ENCODE measurements at places on chromosomes 3 and 15.

DNA sequence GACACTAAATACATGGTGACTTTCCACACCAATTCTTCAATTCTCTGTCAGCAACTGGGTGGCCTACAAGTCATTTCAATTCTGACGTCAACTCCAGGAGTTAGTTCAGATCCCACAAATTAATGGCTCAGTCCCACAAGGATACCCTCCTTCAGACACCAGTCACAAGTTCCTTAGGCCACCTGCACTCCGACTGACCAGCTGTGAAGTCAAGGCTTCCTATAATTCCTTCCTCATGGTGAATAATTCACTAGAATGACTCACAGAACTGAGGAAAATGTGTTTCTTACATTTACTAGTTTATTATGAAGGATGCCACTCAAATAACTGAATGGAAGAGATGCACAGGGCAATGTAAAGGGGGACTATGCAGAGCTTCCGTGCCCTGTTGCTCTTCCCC lies 6.3 kb upstream of the PIAS1 start:
- DNase-seq, result no peak

- no peak for DNase-seq
Observed at GRCh38 chr3:41716471-41716870, 245.4 kb downstream of the ULK4 start.

- no peak for DNase-seq
Observed at GRCh38 chr15:25741256-25741580, 121.9 kb downstream of the ATP10A start.

DNA sequence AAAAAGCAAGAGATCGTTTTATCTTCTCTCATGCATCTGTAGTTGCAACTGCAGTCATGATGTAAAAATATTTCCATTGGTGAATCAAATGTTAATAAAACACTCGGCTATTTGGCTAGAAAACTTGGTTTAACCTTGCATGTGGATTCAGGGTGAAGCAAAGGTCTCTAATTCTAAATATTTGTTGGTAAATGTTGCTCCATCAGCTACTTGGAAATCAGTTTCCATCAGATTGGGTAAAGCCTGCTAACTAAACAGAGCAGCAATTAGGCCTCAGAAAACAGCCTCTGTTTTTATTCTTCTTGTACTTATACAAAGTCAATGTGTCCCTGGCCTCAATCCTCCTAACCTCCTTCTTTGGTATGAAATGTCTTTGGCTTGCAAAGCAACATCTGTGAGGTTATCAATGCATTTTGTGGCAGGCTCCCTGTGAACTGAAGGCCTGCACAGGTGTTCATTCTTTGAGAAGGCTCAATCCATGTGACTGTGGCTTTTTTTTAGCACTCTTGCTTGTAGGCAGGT lies 312.3 kb downstream of the WDR72 start:
- DNase-seq, result no peak

DNA sequence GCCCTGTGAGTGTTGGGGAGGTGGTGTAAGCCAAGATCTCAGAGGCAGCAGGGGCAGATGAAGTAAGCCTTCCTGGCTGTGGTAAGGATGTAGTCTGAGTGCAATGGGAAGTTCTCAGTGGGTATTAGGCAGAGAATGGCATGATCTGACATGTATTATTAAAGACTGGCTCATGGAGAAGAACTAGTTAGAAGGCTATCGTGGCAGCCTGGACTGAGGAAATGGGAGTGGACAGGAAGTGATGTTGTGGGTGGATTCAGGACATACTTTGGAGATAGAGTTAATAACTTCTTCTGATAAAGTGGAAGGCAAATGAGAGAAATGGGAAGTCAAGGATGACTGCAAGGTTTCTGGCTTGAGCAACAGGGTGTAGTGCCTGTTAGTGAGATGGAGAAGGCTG lies 250.9 kb upstream of the CFAP20DC start:
- DNase-seq, result no peak

- no peak for DNase-seq
Observed at GRCh38 chr15:50231761-50232160, 33.8 kb downstream of the HDC start.

GRCh38 chr3:159904911-159905310 lies 83.7 kb upstream of the IL12A start:
- no peak for DNase-seq

- DNase-seq, result peak; percentile 74
Observed at GRCh38 chr3:57164657-57165573, at the start of gene IL17RD. TSS of gene IL17RD (minus strand) at chr3:57165353. CDS start at chr3:57165286, 67 bp downstream.

DNA sequence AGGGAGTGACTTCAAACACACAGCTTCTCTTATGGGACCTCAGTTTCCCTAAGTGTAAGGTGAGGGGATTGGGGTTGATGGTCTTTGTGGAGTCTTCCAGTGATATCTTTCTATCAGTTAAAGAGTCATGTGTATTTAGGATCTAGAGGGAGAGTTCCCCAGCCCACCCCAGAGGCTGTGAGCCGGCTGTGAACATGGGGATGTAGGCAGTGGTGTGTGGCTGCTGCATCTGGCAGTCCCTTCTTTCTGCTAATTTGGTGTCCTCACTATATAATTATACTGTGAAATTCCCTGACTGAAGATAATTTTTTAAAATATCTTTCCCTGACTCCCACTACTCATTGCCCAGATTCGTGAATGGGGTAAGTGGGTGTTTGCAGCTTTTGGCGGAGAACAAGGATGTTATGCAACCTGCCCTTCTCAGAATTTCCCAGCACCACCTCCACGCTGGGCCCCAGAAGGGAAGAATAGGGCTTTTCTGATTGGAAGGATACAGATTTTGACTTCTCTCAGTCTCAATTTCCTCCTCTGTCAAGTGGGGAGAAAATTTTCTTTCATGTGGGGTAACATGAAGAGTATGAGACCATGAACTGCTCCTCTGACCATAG lies 79.0 kb upstream of the RASGRF1 start:
- no peak for DNase-seq

GRCh38 chr3:134552784-134553183 lies 66.9 kb downstream of the CEP63 start:
- no peak for DNase-seq

- peak; percentile 30 for DNase-seq
Observed at GRCh38 chr3:174125267-174125824, 727.8 kb downstream of the NLGN1 start.

DNA sequence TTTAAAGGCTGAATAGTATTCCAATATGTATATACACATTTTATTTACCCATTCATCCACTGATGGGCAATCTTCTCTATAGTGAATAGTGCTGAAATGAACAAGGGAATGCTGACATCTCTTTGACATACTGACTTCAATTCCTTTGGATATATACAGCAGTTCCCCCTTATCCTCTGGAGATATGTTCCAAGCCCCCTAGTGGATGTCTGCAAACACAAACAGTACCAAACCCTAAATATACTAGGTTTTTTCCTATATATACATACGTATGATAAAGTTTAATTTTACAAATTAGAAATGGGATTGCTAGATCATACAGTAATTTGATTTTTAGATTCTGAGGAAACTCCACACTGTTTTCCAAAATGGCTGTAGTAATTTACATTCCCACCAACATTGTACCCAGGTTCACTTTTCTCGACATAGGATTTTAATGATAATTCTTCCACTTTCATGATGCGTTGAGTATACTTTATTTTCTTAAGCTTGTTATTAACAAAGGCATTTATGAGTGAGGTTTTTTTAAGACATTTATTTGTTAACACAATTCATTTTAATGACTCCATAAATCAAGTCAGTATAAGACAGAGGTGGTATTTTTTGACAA lies 38.2 kb downstream of the VPS13C start:
- no peak for DNase-seq

GRCh38 chr15:70778258-70779076 lies 15.1 kb upstream of the UACA start:
- DNase-seq, result no peak

Data from NCI-H460 (cell line).